Stimulated activated CD4-positive, alpha-beta T cell treated with anti-CD3 and anti-CD28 coated beads, TNF-alpha, amount 100 ng/mL, for 1 hour (primary cell): ENCODE measurements at places on chromosomes 3 and 15.

DNA sequence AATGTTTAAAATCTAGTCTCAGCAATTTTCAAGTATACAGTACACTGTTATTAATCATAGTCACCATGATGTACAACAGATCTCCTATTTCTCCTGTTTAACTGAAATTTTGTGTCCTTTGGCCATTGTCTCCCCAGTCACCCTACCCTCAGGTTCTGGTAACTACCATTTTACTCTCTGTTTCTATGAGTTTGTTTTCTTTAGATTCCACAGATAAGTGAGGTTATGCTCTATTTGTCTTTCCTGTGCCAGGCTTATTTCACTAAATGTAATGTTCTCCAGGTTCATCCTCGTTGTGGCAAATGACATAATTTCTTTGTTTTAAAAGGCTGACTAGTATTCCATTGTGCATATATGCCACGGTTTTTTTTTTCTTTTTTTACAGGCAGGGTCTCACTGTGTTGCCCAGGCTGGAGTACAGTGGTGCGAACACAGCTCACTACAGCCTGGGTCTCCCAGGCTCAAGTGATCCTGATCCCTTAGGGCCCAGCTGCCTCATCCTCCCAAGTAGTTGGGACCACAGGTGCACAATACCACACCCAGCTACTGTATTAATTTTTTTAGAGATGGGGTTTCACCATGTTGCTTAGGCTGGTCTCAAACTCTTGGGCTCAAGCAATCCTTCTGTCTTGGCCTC is 50.0 kb downstream of the RAB7A start:
- DNase-seq, result no peak

DNA sequence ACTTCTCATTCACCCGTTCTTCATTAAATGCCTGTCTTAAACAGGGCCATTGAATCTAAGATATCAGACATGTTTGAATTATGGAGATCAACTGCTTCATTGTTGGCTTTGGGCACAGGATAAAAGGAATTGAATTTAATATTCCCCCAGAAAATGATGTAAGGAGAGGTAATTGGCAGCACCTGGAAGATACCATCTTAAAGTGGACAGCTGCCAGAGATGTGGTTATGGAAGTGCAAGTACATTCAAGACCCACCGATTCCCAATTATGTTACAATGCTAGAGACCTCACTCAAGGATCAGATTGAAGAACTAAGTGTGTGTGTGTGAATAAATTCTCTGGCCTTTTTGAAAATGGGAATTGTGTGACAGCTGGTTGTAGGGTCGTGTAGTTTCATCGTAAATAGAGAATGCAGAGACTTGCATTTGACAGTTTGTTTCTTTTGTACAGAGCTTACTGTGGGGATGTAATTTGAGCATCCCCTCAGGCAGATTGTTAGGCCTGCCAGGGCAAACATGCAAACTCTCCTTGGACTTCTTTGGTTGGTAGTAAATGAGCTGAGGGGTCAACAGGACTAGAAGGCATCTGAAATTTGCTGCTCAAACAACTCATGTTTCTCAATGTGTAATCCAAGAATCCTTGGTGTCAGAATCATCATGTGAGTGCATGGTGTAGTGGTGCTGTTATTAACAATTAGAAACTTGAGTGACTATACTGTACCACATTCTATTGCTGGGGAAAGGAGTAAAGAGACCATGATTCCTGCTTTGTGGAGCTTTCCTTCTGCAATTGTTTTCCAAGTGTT is 359.2 kb upstream of the THRB start:
- no peak for DNase-seq

GRCh38 chr3:169641167-169641566 is 22.3 kb downstream of the MECOM start:
- no peak for DNase-seq

DNA sequence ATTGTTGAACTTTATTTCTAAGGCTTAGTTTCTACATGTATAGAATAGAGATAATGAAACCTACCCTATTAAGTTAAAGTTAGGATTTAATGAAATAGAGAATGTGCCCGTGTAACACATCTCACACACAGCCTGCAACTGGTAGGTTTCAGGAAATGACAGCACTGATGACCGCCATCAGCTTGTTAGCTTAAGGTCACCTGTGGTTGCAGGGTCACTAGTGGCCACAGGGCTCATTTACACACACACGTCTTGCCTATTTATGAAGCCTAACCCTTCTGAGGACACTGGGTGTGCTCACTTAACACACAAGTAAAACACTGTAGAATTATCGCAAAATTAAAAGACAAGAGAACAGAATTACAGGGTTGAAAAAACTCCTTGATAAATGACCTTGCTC is 20.1 kb downstream of the CHRM5 start:
- DNase-seq, result no peak

GRCh38 chr3:42214565-42215283 is 51.3 kb downstream of the CCK start:
- no peak for DNase-seq

GRCh38 chr3:159169828-159170227 is 368.0 kb downstream of the MFSD1 start:
- DNase-seq, result no peak

DNA sequence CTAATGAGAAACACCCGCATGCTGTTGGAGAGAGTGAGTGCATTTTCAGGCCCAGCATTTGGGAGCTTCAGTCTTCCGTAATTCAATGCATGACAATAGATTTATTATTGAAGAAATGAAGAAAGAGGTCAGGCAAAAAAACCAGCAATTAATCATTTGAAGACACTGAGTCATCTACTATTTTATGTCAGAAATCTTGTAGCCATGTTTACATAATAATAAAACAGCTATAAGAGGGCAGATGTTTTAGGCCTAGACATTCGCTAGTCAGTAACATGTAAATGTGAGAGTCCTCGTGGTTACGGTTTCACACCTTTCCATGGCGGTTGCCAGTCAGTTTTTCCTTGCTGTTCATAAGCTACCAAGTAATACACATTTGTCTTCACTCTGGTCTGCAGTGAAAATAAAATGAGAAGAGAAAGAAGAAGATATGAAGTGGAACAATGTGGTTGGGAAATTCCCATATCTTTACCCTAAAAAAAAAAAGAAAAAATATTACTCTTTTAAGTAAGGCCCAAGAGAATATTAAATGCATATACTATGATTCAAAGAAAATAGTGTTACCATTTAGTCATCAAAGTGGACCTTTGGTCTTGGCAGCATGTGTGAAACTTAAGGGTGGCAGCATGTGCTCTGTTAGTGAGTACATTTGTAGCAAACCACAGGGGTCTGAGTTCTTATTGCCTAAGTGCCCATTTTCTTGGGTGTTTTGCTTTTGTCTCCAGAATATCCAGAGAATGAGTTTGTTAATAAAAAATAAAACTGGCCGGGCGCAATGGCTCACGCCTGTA is 140.5 kb upstream of the TBL1XR1 start:
- DNase-seq, result peak; percentile 30

DNA sequence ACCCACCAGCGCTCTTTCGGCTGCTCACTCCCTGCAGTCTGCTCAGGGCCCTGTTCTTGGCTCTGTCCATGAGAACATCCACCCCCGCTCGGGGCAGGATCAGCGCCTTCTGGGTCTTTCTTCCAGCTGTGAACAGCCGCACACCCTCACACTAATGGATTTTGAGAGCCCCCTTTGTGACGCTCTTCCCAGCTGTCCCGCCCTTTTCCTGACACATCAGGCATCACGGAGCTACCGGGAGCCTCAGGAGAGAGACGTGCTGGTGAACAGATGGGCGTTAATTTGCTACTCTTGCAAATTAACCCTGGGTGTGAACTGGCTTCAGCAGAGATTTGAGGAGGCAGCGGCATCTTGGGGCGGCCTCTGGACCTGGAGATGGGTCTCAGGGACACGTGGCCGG is 113.0 kb downstream of the TMEM266 start:
- no peak for DNase-seq

GRCh38 chr3:193832833-193833413 is 239.9 kb downstream of the OPA1 start:
- DNase-seq, result no peak

- no peak for DNase-seq
These were observed 112.7 kb downstream of the TNIK start for GRCh38 chr3:171347301-171348039.

- no peak for DNase-seq
These were observed at the start of gene PCOLCE2 for GRCh38 chr3:142888481-142889211. Gene PCOLCE2 (minus strand): TSS chr3:142889083. CDS start chr3:142888896, 187 bp downstream.

GRCh38 chr3:89375451-89375850 is 268.0 kb downstream of the EPHA3 start:
- no peak for DNase-seq

DNA sequence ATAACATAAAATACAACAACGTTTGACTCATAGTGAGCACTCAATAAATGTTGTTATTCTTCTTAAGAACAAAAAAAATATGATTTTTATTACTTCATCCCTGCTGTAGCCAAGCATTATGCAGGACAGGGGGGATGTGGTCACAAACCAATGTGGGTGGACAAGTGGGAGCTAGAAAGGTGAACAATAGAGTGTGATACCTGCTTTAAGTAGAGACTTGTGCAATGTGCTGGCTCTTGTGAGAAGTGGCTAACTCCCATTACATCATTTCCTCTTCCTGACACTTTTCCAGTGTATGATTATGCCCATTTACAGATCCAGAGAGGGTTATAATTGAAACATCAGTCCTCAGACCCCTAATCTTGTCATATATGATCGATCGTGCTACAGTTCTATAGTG is 193.6 kb downstream of the UBE2E2 start:
- no peak for DNase-seq

- DNase-seq, result no peak
These were observed at the start of gene SPATA12 for GRCh38 chr3:57060089-57060821. Gene SPATA12 (plus strand): TSS chr3:57060664. CDS start chr3:57073695, 13,031 bp downstream.

DNA sequence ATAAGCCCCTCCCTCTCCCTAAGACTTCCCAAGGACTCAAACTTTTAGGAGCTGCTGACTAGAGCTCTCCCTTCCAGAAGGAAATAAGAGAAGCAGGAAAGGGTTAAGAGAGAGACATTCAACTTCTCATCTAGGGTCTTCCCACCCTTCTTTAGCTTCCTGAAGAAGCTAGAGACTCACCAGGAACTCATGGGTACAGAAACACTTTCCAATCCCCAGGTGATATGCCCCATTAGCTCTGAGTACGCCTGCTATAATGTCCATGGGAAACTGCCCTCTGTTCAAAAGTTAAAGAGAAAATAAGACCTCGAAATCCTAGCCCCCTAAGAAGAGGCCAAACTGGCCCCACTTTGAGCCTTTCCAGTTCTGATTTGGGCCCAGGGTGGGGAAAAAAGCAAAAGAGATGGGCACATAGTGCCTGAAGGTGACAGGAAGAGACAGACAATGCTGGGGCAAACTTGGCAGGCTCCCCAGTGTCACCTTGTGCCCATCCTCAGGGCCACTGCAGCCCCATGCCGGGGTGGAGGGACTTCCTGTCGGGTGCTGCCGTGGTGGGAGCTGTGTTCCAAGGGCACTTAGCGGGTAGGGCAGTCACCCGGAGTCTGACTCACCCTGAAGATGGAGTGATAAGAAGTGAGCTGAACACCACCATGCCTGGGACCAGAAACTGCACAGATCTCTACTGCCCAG is 29.5 kb downstream of the CCDC12 start:
- peak; percentile 12 for DNase-seq
